ENCODE measurements at places on chromosomes 2 and 18. TPM values are rescaled to one million over a fixed set of nuclear protein-coding genes. Genes with fewer than 3 reads are reported as not detected.

Gene STAT4
- total RNA-seq, result 4.8 TPM

Gene TNFRSF11A
- total RNA-seq, result 38.9 TPM

Gene FAM110C
- total RNA-seq, result 41.8 TPM

- no peak for DNase-seq
Observed at GRCh38 chr2:13193900-13194299, 477.2 kb downstream of the TRIB2 start.

DNA sequence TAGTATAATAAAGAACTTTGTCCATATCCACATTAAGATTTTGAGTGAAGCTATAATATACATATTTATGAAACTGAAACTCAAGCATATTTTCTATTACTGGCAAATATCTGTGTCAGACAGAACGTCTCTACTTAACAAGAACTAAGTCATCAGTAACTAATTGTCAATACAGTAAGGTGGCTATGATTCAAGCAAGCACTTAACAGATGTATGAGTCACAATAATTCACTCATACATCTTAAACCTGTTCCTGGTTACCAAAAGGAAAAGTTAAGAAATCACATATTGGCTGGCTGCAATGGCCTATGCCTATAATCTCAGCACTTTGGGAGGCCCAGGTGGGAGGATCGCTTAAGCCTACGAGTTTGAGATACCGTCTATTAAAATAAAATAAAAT, 96.0 kb downstream of the SOS1 start:
- no peak for DNase-seq
